CD4-positive, alpha-beta T cell (primary cell): ENCODE measurements at places on chromosomes 7 and 10. TPM values are rescaled to one million over a fixed set of nuclear protein-coding genes. Genes with fewer than 3 reads are reported as not detected.

The SPAM1 gene
- total RNA-seq = not detected

The NAT16 gene
- total RNA-seq = not detected

The GRK5 gene
- total RNA-seq = 20.8 TPM

The ADD3 gene
- 273 TPM for total RNA-seq

The AVPI1 gene
- 11.6 TPM for total RNA-seq

The EGFR gene
- total RNA-seq = not detected

The INA gene
- not detected for total RNA-seq

- H3K36me3 ChIP-seq = no peaks in the 10 kb centered on the region
- no peaks in the 10 kb centered on the region for H3K4me1 ChIP-seq
- H3K4me3 ChIP-seq = no peak overlapping the region
- peaks cover 8% of the 10 kb centered on the region for H3K27me3 ChIP-seq
- DNase-seq = no peak
Observed at GRCh38 chr10:31071232-31072005, 39.8 kb upstream of the ZNF438 start.

DNA sequence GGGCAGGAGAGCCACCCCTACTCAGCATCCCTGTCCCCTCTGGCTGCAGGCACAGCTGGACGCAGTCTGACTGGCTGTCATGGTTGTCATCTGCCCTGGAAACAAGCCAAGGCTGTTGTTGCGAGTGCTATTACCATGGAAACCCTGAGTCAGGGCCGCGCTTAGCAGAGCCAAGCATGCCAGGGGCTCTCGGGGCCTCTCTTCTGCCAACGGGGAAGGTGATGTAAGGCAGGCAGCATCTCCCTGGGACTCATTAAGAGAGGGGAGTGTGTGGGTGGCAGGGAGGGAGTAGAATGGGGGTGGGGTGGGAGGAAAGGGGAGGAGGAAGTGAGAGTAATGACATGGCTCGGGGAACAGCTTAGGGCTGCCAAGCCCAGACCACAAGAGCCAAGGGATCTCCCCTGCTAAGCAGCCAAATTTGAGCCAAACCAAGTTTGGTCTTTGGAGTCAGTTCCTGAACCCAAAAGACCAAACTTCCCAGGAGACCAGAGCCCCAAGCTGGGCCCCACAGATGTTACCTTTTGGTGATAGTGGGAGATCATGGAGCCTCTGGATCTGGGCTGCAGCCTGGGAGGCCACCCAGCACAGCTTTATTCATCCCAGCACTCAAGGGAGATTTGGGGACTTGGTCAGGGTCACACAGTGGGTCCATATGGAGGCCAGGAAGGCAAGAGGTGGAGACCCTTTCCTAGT, 67.6 kb downstream of the TMEM130 start:
- H3K27me3 ChIP-seq = no peaks in the 10 kb centered on the region
- no peak overlapping the region for H3K27ac ChIP-seq
- H3K36me3 ChIP-seq = no peaks in the 10 kb centered on the region
- peaks cover 3% of the 10 kb centered on the region for H3K4me1 ChIP-seq
- no peak overlapping the region for H3K4me3 ChIP-seq
- no peak for DNase-seq

- DNase-seq = no peak
- no peak overlapping the region for H3K4me3 ChIP-seq
- no peak overlapping the region for H3K27ac ChIP-seq
- peaks cover 13% of the 10 kb centered on the region for H3K36me3 ChIP-seq
- H3K4me1 ChIP-seq = no peaks in the 10 kb centered on the region
- H3K27me3 ChIP-seq = no peaks in the 10 kb centered on the region
Observed at GRCh38 chr7:94578614-94579013, 69.0 kb downstream of the CASD1 start.

DNA sequence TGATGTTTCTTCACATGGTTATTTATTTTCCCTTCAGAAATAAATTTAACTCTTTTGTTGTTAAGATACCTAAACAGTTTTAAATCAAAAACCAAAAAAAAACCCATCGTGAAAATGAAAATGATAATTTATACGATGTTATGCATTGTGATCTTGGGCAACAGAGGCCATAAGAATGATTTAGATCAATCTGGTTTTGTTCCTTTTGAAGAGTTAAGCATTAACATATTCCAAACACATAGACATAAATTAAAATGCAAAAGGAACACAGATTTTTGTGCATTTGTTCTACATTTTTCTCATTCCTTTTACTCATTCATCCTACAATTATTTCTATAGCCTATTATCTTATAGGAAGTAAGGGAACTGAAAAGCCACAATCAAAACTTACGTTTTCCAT, 226.1 kb upstream of the SEMA3D start:
- no peaks in the 10 kb centered on the region for H3K27me3 ChIP-seq
- H3K27ac ChIP-seq = no peak overlapping the region
- DNase-seq = no peak
- no peaks in the 10 kb centered on the region for H3K4me1 ChIP-seq
- no peak overlapping the region for H3K4me3 ChIP-seq

- H3K4me3 ChIP-seq = no peak overlapping the region
- DNase-seq = no peak
- H3K27me3 ChIP-seq = no peaks in the 10 kb centered on the region
- H3K27ac ChIP-seq = no peak overlapping the region
- H3K36me3 ChIP-seq = no peaks in the 10 kb centered on the region
- peaks cover 17% of the 10 kb centered on the region for H3K4me1 ChIP-seq
Observed at GRCh38 chr10:47043928-47044538, 132.8 kb downstream of the PTPN20 start.

DNA sequence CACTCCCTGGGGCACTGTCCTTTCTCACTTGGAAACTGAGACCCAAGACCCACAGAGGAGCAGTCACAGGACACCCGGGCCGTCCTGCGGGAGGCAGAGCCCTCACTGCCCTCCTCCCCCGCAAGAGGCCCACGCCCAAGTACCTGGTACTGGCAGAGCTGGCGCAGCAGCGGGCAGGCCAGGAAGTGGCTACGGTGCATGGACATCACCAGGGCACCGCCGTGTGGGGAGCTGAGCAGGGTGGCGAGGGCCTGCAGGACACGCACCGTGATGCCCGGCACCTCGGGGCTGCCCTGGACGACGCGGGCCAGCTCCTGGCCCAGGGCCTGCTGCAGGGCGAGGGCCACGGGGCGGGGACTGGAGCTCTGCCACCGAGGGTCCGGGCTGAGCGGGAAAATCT, 20.0 kb upstream of the MICALL2 start:
- peaks cover 50% of the 10 kb centered on the region for H3K36me3 ChIP-seq
- no peak for DNase-seq
- H3K27me3 ChIP-seq = no peaks in the 10 kb centered on the region
- H3K4me3 ChIP-seq = no peak overlapping the region
- H3K27ac ChIP-seq = no peak overlapping the region

- H3K36me3 ChIP-seq = no peaks in the 10 kb centered on the region
- peaks cover 2% of the 10 kb centered on the region for H3K27me3 ChIP-seq
- no peak overlapping the region for H3K27ac ChIP-seq
Observed at GRCh38 chr7:36037121-36037662, 115.9 kb upstream of the EEPD1 start.

DNA sequence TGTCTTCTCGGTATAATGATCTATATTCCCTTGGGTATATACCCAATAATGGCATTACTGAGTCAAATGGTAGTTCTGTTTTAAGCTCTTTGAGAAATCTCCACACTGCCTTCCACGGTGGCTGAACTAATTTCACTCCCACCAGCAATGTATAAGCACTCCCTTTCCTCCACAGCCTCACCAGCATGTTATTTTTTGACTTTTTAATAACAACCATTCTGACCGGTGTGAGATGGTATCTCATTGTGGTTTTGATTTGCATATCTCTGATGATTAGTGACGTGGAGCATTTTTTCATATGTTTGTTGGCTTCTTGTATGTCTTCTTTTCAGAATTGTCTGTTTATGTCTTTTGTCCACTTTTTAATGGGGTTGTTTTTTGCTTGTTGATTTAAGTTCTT, 33.6 kb downstream of the KIAA1217 start:
- no peaks in the 10 kb centered on the region for H3K36me3 ChIP-seq
- H3K4me3 ChIP-seq = no peak overlapping the region
- H3K4me1 ChIP-seq = no peaks in the 10 kb centered on the region
- DNase-seq = no peak

DNA sequence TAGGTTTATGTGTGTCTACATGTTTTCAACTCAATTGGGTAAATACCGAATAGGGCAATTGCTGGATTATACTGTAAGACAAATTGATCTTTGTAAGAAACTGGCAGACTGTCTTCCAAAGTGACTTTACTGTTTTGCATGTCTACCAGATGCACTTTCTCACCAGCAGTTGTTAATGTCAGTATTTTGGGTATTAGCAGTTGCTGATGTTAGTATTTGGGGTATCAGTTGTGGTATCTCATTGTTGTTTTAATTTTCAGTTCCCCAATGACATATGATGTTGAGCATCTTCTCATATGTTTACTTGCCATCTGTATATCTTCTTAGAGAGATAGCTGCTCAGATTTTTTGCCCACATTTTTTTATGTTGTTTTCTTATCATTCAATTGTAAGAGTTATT, 10.6 kb downstream of the PDE6C start:
- H3K27ac ChIP-seq = no peak overlapping the region
- peaks cover 4% of the 10 kb centered on the region for H3K27me3 ChIP-seq
- no peak for DNase-seq
- no peaks in the 10 kb centered on the region for H3K4me1 ChIP-seq

DNA sequence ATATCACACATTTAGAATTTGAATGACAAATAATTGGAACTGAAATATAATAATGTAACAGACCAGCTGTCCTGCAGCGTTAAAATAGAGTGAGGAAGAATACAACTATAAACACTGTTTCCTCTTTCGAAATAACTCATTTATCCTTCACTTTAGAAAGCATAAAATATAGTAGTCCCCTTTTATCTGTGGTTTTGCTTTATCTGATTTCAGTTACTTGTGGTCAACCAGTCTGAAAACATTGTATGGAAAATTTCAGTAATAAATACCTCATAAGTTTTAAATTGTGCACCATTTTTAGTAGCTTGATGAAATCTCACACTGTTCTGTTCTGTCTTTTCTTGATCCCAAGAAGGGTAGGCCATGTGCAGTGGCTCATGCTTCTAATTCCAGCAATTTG, 31.7 kb downstream of the POLR1F start:
- H3K4me3 ChIP-seq = no peak overlapping the region
- no peaks in the 10 kb centered on the region for H3K36me3 ChIP-seq
- no peak overlapping the region for H3K27ac ChIP-seq
- H3K27me3 ChIP-seq = no peaks in the 10 kb centered on the region
- no peak for DNase-seq
- H3K4me1 ChIP-seq = no peaks in the 10 kb centered on the region

- H3K36me3 ChIP-seq = no peaks in the 10 kb centered on the region
- no peaks in the 10 kb centered on the region for H3K27me3 ChIP-seq
- H3K27ac ChIP-seq = no peak overlapping the region
- peaks cover 20% of the 10 kb centered on the region for H3K4me1 ChIP-seq
- H3K4me3 ChIP-seq = no peak overlapping the region
Observed at GRCh38 chr7:74573512-74573911, 84.0 kb upstream of the GTF2I start.

- peak overlapping the region; percentile 37 for H3K4me3 ChIP-seq
- no peak overlapping the region for H3K27ac ChIP-seq
- H3K36me3 ChIP-seq = no peaks in the 10 kb centered on the region
- peak; percentile 71 for DNase-seq
Observed at GRCh38 chr10:84540617-84541288, 212.4 kb downstream of the CCSER2 start.

- H3K4me1 ChIP-seq = peaks cover 9% of the 10 kb centered on the region
- no peak overlapping the region for H3K4me3 ChIP-seq
- peaks cover 25% of the 10 kb centered on the region for H3K36me3 ChIP-seq
- H3K27ac ChIP-seq = no peak overlapping the region
- no peaks in the 10 kb centered on the region for H3K27me3 ChIP-seq
- DNase-seq = no peak
Observed at GRCh38 chr7:142866361-142867096, 11.7 kb downstream of the EPHB6 start.

- no peak for DNase-seq
- H3K27ac ChIP-seq = no peak overlapping the region
- no peaks in the 10 kb centered on the region for H3K4me1 ChIP-seq
- H3K36me3 ChIP-seq = no peaks in the 10 kb centered on the region
- no peak overlapping the region for H3K4me3 ChIP-seq
Observed at GRCh38 chr7:43491123-43491522, 91.8 kb upstream of the STK17A start.

GRCh38 chr10:49407552-49408137, 11.8 kb upstream of the DRGX start:
- no peak overlapping the region for H3K4me3 ChIP-seq
- H3K27ac ChIP-seq = no peak overlapping the region
- H3K27me3 ChIP-seq = peaks cover 19% of the 10 kb centered on the region
- no peaks in the 10 kb centered on the region for H3K4me1 ChIP-seq

GRCh38 chr7:76397409-76398183, 11.9 kb downstream of the SSC4D start:
- no peaks in the 10 kb centered on the region for H3K36me3 ChIP-seq
- H3K27ac ChIP-seq = no peak overlapping the region
- H3K4me1 ChIP-seq = peaks cover 29% of the 10 kb centered on the region
- peak; percentile 79 for DNase-seq
- peak overlapping the region; percentile 68 for H3K4me3 ChIP-seq
- no peaks in the 10 kb centered on the region for H3K27me3 ChIP-seq

DNA sequence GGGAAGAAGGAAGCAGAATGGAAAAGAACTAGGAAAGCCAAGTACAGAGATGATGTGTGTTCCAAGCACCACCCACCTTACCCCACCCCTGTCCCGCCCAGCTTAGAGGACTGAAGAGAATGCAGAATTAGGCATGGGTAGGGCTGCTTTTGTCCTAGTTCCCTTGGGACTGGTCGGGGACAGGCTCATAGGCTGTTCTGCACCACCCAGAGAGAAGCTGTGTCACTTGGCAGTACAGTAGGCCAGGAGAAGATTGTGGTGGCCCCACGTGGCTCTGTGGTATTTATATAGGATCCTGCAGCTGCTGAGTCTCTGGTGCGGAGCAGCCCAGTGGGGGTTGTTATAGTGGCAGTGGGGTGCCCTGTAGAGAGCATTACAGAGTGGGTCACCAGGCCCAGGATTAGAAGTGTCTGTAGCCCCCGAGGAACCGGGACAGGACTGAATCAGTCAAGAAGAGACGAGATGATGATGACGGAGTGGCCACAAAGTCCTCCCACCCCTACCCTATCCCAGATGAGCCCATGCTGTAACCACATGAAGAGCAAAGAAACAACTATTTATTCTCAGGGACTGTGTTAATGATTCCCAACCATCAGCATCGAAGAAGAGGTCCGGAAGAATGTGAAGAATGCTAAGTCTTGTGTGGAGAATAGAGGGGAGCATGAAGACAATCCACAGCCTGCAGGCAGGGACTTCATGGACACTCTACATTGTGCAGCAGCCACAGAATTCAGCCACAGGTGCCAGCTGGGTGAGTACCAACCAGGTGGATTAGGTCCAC, 88.9 kb downstream of the C1GALT1 start:
- no peak overlapping the region for H3K4me3 ChIP-seq
- H3K27me3 ChIP-seq = peaks cover 7% of the 10 kb centered on the region
- no peak for DNase-seq
- H3K27ac ChIP-seq = no peak overlapping the region
- no peaks in the 10 kb centered on the region for H3K36me3 ChIP-seq
